ENCODE measurements at places on chromosomes 11 and 22.

GRCh38 chr22:46563381-46564083 lies 26.1 kb upstream of the CELSR1 start:
- peak; percentile 86 for DNase-seq

- DNase-seq, result no peak
Observed at GRCh38 chr11:3810951-3811350, 2.6 kb downstream of the PGAP2 start.

GRCh38 chr11:83778596-83778995 lies 492.4 kb upstream of the CCDC90B start:
- DNase-seq, result no peak

DNA sequence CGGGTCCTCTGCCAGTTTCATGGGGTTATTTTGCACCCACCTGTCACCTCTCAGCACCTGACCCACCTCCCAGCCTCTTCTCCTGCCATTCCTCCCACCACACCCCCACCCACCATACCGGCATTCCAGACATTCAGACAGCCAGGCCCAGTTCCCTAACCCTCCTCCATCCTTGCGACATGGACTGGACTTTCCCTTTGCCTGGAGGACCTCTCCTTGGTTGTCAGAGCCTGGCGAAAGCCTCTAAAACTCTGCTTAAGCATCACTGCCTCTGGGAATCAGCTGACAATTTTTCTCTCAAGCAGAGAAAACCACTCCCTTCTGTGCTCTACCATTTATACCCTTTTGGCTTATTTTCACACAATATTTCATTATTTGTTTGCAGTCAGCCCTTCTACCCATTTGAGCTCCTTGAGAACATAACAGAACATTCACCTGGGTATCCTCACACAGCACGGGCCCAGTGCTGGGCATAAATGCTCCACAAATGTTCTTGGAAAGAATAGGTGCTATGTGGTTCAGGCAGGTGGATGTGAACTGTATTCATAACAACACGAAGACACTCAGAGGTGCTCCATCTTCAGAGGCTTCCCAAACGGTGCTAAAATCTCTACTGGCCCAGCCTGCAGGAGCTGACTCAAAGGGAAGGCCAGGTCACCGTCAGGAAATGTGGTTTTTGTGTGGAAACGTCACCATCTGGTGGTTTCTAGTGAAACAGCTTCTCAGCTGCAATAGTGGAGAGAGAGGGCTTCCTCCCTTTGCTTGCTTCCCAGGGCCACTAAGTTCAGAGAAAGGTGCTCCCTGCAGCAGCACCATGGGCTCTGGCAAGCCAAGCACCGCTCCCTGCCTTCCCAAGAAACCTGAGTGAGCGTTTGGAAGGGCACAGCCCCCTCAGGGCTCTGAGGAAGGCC lies 10.4 kb downstream of the SPATA19 start:
- DNase-seq, result peak; percentile 28

- peak; percentile 50 for DNase-seq
Observed at GRCh38 chr22:38872831-38873248, 824 bp upstream of the CBX6 start.
